Upper lobe of right lung (tissue), 1 donor: ENCODE measurements at places on chromosomes 2 and 18. TPM values are rescaled to one million over a fixed set of nuclear protein-coding genes. Genes with fewer than 3 reads are reported as not detected.

Gene KYNU
- 34.5 TPM for total RNA-seq

Gene CYS1
- 4.5 TPM for total RNA-seq

Gene DGUOK
- total RNA-seq: 34.4 TPM

Gene STARD6
- not detected for total RNA-seq

Gene SERPINB4
- not detected for total RNA-seq

Gene PFN4
- total RNA-seq: 1.5 TPM

Gene CXCR2
- total RNA-seq: 9.0 TPM

Gene ABCG8
- total RNA-seq: not detected

DNA sequence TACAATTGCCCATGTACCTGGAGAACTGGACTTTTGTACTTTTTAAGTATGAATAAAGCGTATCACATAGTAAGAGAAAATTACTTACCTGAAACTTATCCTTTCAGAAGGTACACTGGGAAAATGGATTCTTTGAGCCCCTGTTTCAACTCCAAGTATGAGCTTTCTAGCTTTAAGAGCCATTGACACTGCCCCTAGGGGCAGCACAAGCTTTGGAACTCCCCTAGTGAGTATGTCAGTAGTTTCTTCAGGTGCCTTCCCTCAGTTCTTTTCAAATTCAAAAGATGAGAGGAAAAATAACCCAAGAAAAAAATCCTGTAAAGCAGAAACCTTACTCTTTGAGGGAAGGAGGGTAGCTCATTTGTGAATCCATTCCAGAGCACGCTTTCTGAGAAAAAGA, 124.1 kb downstream of the MEMO1 start:
- no peak for DNase-seq

GRCh38 chr2:88067189-88067588, 436 bp upstream of the SMYD1 start:
- DNase-seq: no peak

GRCh38 chr2:120620025-120620793, 115.5 kb upstream of the GLI2 start:
- DNase-seq: no peak

DNA sequence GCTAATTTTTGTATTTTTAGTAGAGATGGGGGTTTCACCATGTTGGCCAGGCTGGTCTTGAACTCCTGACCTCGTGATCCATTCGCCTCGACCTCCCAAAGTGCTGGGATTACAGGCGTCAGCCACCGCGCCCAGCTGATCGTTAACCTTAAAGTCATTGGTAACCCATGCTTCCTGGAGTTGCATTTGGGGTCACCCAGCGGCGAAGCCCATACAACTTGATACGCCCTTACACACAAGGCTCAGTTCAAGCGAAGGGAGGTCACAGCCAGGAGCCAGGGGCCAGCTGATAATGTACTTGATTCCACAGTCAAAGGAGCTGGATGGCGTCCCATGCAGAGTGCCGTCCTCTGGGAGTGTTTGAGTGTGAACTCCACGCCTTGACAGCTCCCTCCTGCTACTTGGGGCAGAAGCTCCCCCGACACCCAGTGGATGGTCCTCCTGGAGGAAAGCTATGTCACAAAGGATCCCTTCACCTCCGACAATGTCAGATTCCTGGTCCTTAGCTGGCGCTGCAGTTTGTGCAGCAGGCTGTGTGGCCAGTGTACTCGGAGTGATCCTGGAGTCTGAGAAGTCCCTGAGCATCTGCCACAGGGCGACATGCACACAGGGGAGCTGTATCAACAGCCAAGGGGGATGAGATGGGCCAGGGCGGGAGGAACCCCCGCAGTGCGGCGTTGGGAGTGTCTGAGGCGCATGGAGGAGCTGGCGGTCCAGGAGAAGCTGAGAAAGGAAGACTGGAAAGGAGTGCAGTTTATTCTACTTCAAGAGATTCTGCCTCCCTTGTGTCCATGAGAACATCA, 7.9 kb downstream of the CLHC1 start:
- no peak for DNase-seq

DNA sequence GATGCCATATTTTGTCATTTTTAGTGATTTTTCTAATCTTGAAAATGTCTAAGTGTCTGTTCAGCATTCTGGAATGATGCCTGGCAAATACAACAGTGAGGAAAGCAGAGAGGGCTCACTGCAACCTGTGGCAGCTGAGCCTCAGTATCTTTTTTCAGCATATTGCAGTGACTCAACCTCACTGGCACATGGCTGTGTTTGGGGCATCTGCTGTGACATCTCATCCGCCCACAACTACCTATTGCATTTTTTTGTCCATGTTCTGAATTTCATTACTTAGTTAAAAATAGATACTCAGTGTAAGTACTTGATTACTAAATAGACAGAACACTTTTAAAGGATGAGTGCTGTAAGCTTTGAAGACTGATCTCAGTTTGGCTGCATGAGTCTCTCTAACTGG, 10.7 kb downstream of the BABAM2 start:
- DNase-seq: no peak

DNA sequence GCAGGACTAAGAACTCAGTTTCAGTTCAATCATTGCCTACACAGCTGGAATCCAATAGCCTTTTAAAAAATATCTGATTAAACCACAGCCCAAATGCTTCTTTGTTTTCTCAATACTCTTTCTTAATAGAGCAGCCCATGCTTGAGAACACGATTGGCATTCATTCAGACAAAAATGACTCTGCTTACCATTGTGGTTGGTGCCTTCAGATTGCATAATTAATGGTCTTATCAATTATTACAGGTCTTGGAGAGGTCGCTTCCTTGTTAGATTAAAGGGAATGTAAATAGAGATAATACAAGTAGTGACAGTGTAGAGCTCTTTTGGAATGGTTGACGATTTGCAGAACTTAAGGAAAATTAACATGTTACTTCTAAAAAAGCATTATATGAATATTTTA, 107.2 kb downstream of the RNF152 start:
- DNase-seq: no peak

GRCh38 chr2:133456156-133456555, 112.1 kb downstream of the NCKAP5 start:
- DNase-seq: no peak

- DNase-seq: no peak
Measured at GRCh38 chr2:12636837-12637581, 79.7 kb upstream of the TRIB2 start.

DNA sequence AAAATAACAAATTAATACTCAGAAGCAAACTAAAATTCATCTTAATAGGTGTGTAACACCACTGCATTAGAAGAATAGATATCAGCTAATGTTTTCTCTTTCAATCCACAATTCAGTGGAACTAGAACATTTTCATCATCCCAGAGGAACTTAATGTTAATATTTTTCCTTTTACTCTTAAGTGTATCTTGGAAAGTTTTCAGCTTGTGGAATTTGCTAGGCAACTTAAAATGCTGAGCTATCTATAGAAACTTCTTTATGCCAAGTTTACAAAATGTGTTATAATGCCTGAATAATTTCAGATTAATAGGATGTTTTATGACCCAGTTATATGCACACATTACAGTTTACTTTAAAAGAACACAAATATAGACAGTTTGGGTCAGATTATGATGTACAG, 86.6 kb upstream of the FAM237A start:
- no peak for DNase-seq

- DNase-seq: no peak
Measured at GRCh38 chr2:74821177-74822126, 12.5 kb upstream of the HK2 start.

DNA sequence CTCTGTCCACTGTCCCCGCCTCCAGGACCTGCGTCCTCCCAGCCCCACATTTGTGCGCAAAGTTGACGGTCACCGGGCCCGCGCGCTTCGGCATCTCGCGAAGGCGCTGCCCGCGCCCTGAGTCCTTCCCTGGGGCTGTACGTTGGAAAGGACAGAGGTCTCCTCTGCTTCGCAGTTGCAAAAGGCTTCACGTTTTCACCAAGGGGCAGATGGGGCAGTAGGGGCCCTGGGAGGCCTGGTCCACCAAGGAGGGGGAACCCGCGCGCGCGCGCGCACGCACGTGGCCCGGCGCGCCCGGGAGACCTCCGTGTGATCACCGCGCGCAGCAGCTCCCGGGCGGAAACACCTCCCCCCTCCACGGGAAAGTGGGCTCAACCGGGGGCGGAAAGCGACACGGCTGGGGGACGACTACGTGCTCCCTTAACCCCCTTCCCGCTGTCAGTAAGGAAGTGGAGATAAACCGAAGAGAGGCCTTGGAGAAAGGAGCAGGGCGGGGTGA, 21.9 kb downstream of the TEX44 start:
- peak; percentile 77 for DNase-seq

GRCh38 chr2:108139521-108139920, 100.2 kb upstream of the SULT1C3 start:
- DNase-seq: no peak

- DNase-seq: no peak
Measured at GRCh38 chr2:38754506-38754905, 3.3 kb upstream of the SRSF7 start.

- no peak for DNase-seq
Measured at GRCh38 chr2:232292395-232293154, 86.0 kb upstream of the ALPP start.

DNA sequence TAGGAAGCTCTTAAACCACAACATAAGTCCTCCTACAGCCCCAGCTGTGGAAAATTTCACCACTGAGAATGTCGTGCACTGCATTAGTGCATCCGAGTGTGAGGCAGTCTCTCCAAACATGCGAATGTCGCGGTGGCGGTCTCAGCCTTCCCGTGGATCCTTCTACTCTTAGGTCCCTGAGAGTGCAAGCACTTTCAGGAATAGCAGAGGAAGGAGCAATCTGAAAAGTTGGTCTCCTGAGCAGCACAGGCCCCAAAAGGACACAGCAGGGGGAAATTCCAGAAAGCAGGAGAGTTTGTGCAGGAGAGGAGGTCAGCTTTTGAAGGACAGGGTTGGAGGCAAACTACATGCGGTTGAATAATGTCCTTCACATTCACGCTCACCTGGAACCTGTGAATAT, 440.5 kb upstream of the SMIM21 start:
- no peak for DNase-seq

- DNase-seq: no peak
Measured at GRCh38 chr2:69298862-69299261, 88.2 kb downstream of the GFPT1 start.

DNA sequence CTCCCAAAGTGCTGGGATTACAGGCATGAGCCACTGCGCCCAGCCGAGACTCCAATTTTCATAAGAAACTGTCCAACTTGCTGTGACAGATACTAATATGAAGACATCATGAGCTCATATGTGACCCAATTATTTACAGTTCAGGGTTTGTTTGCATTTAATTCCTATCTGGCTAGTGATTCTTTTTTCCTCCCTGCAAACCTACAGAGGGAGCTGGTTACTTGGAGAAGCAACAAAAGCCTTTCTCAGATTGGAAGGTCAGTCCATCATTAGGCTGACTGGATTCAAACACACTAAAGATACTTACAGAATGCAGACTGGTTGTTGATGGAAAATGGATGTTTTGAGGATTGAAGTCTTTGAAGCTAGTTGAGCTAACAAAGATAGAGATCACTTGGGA, 176.4 kb downstream of the ANKRD44 start:
- no peak for DNase-seq

DNA sequence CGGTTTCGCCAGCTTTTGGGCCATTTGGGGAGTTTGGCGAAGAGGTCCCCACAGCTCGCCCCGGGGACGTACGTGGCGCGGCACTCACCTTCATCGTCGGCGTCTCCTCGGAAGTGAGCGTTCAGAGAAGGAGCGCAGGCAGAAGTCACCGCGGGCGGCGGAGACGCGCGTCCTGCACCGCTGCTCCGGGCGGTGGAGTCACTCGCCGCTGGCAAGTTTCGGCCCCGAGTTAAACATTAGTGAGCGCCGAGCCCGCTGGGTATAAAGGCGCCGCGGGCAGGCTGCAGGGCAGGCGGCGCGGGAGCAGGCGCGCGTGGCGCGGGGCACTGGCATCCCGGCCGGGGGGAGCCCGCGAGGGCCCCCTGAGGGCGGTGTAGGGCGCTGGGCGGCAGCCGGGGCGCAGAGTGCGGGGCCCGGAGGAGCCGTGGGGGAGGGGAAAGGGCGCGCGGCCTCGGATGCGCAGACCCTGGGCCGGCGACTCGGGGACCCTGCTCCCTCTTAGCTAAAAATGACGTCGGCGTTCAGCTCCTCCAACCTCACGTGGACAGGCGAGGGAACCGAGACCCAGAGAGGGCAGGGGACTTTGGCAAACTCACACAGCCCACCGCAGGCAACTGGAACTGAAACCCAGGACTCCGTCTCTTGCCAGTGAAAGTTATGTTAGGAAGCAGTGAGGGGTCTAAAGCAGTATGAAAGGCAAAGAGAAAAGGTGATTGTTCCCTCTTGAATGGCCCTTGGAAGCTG, at the start of gene DPP4:
Gene DPP4, minus strand, starts transcription at position 328 of the 744 bp plus-strand sequence. Its CDS starts 234 bp downstream, at position 94.
- peak; percentile 81 for DNase-seq

DNA sequence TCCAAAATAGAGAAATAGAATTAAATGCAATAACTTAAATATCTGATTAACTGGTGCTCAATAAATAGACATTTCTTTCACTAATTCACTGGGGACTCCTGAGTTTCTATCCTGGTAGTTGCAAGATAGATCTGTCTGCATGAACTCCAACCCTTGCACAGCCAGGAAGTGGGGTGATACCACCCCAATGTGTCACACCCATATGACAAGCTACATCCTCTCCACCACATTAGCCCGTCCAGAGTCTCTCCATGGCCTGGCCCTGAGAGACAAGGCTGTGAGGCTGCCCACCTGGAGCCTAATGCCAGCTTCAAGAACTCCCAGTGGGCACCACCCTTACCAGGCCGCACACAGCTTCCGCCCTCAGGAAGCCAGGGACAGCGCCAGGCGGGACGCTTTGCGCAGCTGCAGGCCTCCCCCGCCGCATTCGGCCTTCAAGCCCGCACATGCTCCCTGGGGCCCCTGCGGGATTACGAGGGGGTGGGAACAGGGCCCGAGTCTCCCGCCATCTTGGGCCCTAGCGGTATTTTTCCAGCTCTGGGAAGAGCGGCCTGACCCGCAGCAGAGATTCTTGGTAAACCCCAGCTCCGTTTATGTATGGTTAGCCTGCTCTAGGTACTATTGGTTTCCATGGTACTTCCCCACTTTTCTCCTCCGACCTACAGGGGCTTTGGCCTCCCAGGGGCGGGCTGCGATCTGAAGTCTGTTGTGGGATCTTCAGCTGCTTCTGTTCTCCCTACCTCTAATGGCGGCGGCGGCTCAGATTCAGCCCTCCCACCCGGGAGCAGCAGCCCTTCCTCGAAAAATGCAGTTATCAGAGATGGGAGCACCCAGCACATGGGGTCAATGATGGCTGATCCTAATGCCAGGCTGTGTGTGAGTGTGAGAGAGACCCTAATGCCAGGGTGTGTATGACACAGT, at the start of gene TDRD15:
Gene TDRD15, plus strand, starts transcription at position 496 of the 921 bp plus-strand sequence. CDS start 13,500 bp downstream, outside the sequence.
- no peak for DNase-seq

GRCh38 chr2:85797921-85798320, 44.1 kb downstream of the ATOH8 start:
- no peak for DNase-seq

- DNase-seq: no peak
Measured at GRCh38 chr2:9045595-9045994, 42.1 kb upstream of the MBOAT2 start.

GRCh38 chr2:31979018-31979417, 31.8 kb downstream of the MEMO1 start:
- no peak for DNase-seq
